CD4-positive, alpha-beta T cell treated with Interleukin-2 at 100 ng/mL for 4 hours (primary cell): ENCODE measurements at places on chromosomes 16 and 17.
A peak's percentile ranks its signal among the peaks of the same experiment; 100 is the strongest.

DNA sequence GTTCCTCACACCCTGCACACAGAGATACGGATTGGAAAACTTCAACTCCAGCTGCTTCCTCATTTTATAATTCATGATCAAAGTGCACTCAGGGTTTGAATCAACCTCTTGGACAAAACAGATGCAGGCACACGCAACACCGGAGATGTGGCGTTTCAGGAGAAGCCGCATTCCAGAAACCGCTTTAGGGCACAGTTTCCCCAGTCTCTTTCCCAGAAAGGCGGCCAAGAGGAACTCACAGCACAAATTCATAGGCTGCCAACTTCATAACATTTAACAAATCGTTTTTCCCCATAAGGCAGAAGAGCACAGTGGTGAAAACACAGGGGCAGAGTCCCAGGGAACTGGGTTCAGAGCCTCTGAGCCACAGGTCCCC lies 8.4 kb downstream of the MTHFSD start:
- DNase-seq = no peak

- DNase-seq = no peak
Observed at GRCh38 chr16:24681793-24682192, 47.7 kb upstream of the TNRC6A start.

DNA sequence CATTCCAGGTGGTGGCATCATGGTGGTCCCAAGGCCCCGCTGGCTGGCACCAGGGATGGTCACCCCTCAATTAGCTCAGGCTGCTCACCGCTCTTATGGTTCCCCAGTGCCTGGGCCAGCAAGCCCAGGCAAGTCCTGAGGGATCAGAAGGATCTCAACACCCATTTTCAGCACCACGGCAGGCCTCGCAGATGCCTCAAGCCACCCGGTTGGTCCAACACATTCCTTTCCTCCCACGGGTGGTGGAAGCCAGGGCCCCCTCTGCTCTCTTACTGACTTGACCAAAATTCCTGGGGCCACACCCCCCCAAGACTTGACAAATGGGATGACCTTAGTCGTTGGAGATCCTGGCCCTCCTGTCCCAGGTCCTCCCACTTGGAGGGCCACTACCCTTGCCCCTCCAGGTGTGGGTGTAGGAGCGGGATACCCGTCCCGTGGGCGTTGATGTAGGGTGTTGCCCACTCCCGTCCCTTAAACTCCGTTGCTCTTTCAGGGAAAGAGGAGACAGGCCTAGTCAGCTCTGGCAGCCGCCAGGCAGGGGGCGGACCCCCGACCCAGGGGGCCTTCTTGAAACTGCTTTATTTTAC lies 5.9 kb downstream of the ZNF205 start:
- no peak for DNase-seq

DNA sequence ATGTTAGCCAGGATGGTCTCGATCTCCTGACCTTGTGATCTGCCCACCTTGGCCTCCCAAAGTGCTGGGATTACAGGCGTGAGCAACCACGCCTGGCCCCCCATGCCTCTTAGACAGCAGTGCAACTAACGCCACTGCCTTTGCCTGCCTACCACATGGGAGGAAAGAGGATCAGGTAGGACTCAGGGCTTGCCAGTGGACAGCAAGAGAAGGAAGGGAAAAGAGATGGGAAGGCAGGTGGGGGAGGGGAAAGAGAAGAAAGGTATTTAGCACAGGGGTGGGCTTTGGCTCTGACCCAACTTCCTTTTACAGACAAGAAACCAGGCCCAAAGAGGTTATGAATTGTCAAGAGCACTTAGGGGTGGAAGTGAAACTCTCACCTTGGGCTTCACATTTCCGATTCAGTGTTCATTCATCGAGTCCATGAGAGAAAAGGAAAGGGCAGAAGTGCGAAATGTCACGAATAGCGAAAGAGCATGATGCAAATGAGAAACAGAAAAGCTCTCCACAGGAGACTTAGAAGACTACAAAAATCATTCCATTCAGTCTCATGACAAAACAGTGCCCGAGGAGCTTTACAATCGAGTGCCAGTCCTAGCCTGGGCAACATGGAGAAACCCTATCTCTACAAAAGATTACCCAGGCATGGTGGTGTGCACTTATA lies 36.4 kb downstream of the CDK5R1 start:
- peak; percentile 46 for DNase-seq
